SK-N-SH (cell line): ENCODE measurements at places on chromosomes 1 and 21. TPM values are rescaled to one million over a fixed set of nuclear protein-coding genes. Genes with fewer than 3 reads are reported as not detected.
A peak's percentile ranks its signal among the peaks of the same experiment; 100 is the strongest.

GRCh38 chr1:89407360-89407759 is 43.5 kb downstream of the GBP6 start:
- no peak for DNase-seq

DNA sequence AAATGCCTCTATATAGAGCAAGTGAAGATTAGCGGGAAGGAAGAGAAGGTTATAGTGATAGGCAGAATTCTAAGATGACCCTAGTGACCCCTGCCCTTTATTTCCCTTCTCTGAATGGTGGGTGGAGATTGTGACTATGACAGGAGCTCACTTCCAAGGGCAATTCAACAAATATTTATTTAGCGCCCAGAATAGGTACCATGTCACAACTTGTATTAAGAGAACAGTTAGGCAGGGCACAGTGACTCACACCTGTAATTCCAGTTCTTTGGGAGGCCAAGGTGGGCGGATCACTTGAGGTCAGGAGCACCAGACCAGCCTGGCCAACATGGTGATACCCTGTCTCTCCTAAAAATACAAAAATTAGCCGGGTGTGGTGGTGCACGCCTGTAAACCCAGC is 236.0 kb upstream of the POGK start:
- DNase-seq: no peak

- DNase-seq: no peak
These were observed 364.8 kb downstream of the CEP170 start for GRCh38 chr1:242890192-242890741.

DNA sequence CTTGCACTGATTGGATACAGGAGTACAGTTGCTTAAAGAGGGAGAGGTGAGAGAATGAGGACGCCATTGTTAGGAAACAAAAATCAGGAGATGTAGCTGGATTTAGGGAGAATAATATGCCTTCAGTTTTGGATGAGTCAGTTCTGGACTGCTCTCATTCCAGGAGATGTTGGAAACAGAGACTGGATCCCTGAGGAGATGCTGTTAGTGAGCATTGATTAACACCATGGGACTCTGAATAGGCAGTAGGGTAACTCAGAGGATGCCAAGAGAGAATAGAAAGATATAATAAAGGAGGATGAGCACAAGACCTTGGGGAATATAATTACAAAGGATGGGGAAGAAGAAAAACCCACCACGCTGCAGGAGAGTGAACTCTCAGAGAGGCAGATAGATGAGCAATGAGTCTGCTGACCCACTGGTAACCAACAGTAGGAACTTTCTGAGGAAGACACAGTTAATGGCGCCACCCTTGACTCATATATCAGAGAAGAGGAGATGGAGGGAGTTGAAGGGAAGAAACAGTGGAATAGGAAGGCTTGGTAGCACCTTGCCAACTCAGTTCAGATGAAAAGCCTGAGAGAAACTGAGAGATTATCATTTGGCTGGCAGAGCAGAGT is 10.5 kb downstream of the KCNJ15 start:
- DNase-seq: no peak

DNA sequence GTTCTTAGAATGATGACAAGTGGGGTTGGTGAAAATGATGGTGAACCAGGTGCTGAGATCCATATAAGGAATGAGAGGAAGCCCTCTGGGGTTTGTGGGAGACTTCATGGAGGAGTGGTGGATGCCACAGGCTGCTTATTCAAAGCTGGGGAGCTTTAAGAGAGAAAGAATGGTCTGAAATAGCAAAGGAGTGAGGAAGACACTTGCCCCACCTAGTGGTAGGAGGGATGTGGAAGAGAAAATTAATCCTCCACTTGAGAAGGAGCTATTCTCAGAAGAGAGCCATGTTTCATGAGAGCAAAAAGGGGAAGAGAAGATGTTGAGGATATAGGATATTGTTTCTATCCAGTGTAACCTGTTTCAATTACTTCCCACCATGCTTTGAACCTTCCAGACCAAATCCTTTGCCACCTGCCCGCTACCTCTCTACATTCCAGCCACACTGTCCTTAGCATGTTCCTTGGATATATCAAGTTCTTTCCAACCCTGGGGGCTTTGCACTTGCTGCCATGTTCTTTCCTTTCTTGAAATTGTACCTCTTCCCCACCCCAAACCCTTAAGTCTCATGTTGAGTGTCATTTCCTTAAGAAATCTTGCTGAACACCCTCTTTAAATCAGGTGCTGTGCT is 19.6 kb upstream of the ZNF648 start:
- peak; percentile 52 for DNase-seq

DNA sequence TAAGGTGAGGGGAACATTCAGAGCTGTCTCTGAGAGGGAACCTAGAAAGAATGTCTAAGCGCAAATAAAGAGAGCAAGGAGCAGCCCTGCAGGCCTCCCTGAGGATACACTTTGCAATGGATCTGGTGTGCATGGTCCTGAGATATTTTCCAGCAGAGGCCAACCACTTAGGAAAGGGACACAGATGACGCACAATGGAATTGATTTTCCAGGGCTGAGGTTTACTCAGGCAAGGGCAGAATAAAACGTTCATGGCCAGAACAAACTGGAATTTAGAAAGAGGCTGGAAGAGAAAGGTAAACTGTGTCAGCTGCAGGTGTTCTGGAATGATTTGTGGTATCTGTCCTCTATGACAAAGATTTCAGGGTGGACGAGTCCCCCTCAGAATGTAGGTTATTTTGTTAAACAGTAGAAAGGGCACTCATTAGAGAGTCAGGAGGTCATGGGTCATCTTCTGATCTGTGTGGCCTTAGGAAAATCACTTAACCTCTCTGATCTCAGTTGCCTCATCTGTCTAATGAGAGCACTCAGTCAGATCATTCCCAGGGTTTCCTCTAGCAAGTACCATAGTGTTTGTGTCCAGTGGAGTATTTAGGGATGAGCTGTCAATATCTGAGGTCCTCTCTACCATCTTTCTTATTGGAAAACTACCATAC is 61.8 kb upstream of the PGBD5 start:
- no peak for DNase-seq

GRCh38 chr1:48164571-48164970 is 57.9 kb upstream of the SLC5A9 start:
- no peak for DNase-seq

DNA sequence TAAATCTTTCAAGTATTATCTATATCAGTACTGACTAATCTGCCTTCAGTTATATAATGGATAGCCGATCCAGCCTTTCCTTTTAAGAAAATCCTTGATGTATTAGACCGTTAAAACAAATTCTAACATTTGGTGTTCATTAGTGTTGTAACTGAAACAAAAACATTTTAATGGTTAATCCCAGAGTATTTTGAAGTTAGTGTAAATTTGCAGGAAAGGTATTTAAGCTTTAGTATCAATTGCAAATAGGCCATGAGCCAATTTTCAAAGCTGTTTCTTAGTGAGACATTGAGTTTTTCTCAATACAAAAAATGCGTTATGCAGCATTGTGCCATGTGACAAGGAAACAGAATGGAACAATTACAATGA is 29.6 kb downstream of the DISP1 start:
- DNase-seq: no peak

DNA sequence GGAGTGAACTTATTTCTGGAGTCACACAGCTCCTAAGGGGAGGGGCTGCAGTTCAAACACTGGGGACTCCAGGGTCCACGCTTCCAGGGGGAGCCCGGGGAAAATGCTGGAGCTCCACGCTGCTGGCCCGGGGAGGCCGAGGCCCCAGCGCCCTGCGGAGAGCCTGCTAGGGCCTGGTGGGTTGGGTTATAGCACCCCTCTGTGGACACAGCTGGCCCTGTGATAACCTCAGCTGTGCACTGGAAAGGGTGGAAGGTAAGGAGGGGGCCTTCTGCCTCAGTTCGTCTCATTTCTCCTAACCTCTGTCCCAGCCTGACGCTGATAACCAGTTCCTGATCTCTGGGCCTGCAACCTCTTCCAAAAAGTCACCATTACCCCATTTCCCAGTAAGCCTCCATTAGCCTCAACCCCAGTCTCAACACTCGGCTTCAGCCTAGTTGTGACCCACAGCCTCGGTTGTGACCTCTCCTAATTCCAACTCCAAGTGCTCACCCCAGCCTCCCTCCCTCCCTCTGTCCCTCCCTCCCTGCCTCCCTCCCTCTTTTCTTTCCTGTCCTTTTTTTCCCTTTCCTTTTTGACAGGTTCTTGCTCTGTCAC is 7.1 kb downstream of the NBL1 start:
- DNase-seq: peak; percentile 90

GRCh38 chr1:54994355-54994990 is 4.3 kb upstream of the BSND start:
- DNase-seq: no peak

DNA sequence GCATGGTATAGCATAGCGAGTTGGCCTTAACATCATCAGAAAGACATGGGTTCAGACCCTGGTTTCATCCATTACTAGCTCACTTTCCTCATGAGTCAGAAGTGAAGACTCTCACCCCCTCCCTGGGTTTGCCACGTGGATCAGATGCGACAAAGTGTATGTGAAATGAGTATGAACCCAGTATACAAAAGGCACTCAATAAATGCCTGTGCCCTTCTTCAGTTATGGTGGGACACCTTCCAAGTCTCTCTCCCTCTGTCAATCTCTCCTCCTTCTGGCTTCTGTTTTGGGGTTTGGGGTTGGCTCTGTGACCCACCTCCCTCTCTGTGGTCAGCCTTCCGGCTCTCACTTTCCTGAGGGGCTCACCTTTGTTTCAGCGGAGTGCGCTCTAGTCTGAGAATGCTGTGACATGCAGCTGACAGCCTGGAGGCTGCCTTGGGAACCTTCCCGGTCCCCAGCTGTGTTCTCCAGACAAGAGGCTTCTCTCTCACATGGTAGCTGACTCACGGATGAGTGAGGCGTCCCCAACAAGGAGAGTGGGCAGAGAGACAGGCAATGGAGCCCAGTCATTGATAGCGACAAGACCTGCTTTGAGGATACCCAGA is 155.0 kb upstream of the EDN2 start:
- no peak for DNase-seq

GRCh38 chr1:24705260-24706073 is 39.8 kb upstream of the CLIC4 start:
- peak; percentile 76 for DNase-seq

- DNase-seq: no peak
These were observed 1.4 kb upstream of the VAMP4 start for GRCh38 chr1:171743081-171743870.

GRCh38 chr1:15107911-15108310 is 45.6 kb upstream of the TMEM51 start:
- DNase-seq: no peak

DNA sequence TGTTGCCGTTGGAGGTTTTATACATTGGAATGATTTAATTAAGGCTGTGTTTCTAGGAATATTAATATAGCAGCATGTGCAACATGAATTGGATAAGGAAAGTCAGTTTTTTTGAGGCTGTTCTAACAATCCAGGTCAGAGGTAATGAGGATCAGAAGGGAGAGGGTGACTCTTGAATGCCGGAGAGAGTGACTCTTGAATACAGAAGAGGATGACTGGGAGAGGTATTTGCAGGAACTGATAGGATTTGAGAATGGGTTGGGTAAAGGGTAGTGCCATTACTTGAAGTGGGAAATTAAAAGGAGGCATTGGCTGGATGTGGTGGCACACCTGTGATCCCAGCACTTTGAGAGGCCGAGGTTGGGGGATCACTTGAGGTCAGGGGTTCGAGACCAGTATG is 55.6 kb upstream of the MACF1 start:
- DNase-seq: no peak

DNA sequence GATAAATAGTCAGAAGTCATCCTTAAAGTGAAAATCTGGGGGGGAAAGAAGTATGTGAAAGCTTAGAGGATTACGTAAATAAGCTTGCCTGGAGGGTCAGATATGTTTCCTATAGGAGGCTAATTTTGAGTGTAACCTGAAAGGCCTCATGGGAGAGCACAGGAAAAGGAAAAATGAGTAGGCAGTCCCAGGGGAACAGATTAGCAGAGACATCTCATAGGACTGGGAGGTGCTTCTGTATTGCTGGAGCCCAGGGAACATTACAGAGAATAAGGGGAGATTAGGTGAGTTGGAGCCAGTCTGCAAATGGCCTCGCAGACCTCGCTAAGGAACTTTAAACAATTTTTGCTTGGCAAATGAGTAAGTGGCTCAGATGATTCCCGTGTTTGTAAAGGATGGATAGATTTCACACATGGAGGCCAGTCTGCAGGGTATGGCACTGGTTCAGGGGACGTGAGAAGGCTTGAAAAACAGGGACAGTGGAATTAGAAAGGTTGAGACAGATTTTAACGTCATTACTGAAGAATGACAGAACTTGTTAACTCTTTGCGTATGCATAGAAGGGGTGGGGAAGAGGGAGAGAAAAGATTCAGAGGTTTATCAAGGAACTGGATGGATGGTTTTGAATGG is 149.1 kb downstream of the GREM2 start:
- no peak for DNase-seq

DNA sequence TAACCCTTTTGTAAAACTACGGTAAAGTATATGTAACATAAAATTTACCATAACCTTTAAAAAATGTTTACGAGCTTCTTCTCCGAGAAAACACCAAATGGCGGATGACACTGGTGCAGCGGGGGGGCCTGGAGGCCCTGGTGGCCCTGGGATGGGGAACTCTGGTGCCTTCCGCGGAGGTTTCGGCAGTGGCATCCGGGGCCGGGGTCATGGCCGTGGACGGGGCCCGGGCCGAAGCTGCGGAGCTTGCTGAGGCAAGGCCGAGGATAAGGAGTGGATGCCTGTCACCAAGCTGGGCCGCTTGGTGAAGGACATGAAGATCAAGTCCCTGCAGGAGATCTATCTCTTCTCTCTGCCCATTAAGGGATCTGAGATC is 7.5 kb downstream of the MFSD2A start:
- no peak for DNase-seq

GRCh38 chr1:13823936-13824335 is 123.9 kb downstream of the PRDM2 start:
- peak; percentile 1 for DNase-seq

DNA sequence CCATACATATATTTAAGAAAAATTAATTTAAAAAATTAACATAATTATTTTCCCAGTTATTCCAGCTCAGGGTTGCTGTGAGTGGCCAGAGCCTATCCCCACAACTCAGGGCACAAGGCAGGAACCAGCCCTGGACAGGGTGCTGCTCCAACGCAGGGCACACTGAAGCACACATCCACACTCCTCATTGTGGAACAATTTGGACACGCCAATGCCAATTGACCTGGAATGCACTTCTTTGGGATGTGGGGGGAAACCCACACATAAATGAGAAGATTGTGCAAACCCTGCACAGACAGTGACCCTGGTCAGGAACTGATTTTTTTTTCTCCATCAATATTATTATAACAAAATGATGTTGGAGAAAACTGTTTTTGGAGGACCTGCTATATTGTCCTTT is 23.4 kb downstream of the SAMSN1 start:
- DNase-seq: no peak

- no peak for DNase-seq
These were observed 462.3 kb upstream of the NFIA start for GRCh38 chr1:60620087-60620486.

The SNX7 gene
- polyA plus RNA-seq: 16.0 and 51.3 TPM in 2 replicates

The S100A11 gene
- polyA plus RNA-seq: 565 and 736 TPM in 2 replicates

The GPR37L1 gene
- polyA plus RNA-seq: not detected in 2 replicates

The LRRN2 gene
- polyA plus RNA-seq: not detected in 2 replicates

The DYRK1A gene
- 19.3 and 21.5 TPM in 2 replicates for polyA plus RNA-seq

The EEIG2 gene
- 2.9 and 3.1 TPM in 2 replicates for polyA plus RNA-seq

The F13B gene
- not detected in 2 replicates for polyA plus RNA-seq
